ENCODE measurements at places on chromosomes 1 and 21. TPM values are rescaled to one million over a fixed set of nuclear protein-coding genes. Genes with fewer than 3 reads are reported as not detected.

DNA sequence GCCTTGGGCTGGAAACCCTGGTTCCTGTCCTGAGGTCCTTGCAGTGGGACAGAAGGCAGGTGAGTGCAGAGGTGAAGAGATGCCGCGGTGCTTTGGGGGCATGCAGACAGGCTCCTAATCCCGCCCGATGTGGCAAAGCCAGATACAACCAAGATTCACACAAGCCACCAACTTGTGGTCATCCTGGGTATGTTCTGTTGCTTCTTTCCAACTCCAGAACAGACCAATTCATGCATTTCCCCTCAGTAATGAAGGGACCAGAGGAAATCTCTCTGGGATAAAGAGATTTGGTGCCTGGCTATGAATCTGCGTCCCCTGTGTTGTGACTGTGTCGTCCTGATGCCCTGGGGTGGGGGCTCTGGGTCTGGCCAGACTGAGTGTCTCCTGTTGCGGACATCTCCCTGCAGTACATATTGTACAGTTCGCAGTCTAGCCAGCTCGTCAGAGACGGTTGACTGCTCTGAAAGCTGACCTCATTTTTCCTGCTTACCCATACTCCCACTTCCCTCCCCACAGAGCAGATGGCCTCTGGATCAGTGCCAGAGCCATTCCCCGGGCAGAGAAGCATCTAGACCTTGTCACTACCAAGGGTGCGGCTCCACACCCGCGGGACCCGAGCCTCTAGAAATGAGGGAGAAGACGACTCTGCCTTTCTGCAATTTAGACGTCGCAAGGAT lies 216.3 kb downstream of the KIF26B start:
- DNase-seq = no peak

CD1B gene
- not detected for polyA plus RNA-seq

GRCh38 chr1:21287905-21288514 lies 2.3 kb downstream of the ECE1 start:
- DNase-seq = no peak

FAM177B gene
- not detected for polyA plus RNA-seq

MEGF6 gene
- polyA plus RNA-seq = not detected

DNA sequence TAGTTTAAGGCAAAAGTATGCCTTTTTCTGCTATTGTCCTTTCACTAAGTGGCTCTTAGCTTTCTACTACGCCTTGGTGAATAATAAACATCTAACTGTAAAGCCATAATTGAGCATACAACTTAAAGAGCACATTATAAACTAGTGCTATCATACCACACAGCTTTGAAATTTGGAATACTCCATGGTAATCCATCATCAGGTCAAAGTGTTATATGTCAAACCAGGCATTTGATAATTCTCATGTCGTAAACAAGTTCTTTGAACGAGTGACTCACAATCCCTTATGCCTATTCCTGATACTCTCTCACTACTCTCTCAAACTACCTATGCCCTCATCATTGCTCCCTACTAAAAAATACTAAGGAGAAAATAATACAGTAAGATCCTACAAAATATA lies 60.3 kb upstream of the FMN2 start:
- DNase-seq = no peak

DNA sequence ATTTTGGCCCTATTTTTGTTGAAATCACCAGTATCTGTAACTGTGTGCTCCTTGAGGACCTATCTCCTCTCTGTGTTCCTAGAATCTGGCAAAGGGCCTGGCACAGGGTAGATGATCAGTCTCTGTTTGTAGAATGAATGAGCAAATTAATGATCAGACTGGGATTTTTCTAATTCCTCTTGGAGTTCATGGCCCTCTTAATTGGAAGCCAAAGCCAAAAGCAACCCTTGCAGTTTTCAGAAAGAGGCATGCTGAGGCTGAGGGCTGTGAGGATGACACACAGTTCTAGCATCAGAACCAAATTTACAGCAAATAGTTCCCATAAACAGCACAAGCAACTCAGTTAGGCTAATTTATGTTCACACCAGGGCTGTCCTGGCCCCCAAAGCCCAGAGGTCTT lies 111.1 kb upstream of the BEND5 start:
- DNase-seq = no peak

DNA sequence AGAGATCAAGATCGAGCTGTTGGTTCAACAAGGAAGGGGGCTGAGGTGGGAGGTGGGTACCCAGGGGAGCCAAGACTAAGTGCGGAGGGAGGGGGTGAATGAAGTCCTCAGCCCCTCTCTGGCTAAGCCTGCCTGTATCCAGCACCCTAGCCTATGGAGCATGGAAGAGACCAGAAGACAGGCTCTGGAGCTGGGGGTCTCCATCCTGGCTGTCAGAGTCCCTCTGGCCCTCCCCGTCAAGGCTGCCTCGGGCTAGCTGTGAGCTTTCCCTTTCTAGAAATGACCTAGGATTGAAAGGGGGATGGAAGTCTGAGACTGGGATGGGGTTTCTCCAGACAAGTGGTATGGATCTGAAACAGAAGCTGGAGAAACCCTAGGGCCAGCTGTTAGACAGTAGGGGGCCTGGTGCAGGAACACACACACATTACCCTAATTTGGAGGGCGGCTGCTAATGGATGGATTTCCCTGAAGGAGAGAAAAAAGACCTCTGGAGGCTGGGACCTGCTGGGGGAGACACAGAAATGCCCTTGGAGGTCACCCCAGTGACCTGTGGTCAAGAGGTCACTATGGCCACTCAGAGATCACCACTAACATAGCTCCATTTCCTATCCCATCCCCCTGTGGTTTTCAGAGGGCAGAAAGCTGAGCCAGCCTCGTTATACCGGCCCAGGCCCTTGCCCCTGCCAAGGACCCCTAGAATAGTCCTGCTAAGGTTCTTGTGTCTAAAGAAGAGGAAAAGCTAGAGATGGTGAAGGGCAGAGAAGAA lies 107.8 kb downstream of the TMEM53 start:
- no peak for DNase-seq

DNA sequence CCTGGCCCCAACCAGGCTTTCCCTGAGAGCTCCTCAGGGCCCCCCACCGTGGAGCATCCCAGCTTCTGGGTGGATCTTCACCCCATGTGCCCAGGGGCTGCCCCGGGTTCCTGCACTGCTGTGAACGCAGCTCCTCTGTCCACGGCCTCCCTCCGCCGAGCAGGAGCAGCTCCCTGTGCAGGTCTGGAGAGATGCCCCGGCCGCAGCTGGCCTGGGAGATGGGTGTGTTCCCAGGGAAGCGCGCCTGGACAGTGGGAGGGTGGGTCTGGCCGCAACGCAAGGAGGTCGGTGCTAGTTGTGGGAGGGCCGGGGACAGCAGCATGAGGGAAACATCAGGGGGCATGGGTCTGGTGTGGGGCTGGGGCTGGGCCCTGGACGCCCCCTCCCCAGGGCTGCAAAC lies 71.3 kb downstream of the MORN1 start:
- DNase-seq = no peak

DNA sequence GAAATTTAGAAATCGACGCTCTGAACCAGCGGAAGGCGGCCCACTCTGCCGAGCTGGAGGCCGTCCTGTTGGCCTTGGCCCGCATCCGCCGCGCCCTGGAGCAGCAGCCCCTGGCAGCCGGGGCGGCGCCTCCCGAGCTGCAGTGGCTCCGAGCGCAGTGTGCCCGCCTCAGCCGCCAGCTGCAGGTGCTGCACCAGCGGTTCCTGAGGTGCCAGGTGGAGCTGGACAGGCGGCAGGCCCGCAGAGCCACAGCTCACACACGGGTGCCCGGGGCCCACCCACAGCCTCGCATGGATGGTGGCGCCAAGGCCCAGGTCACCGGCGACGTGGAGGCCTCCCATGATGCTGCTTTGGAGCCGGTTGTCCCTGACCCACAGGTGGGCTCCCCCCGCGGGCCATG lies 47.0 kb upstream of the DIP2A start:
- DNase-seq = no peak

F13B gene
- not detected for polyA plus RNA-seq

- DNase-seq = no peak
Observed at GRCh38 chr1:87894062-87894461, 565.4 kb downstream of the LMO4 start.

DNA sequence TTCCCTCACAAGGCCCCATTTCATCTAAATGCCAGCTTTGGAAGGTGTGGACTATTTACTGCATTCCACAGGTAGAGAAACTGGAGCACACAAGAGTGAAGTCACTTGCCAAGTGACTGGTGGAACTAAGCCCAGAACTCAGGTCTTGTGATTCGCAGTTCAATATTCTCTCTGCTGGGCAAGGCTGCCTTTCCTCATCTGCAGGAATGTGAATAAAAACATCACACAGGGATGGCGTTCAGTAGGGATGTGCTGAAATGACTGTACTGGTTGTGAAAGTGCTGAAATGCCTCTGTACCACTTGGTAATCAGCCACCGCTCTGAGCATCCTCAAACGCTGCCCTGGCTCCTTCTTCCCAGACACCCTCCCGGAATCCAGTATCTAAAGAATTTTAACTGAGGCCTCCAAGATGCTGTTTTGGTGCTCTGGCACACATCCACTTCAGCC lies 145.6 kb downstream of the HIVEP3 start:
- no peak for DNase-seq

- DNase-seq = no peak
Observed at GRCh38 chr21:45525910-45526306, 16.3 kb downstream of the SLC19A1 start.

DNA sequence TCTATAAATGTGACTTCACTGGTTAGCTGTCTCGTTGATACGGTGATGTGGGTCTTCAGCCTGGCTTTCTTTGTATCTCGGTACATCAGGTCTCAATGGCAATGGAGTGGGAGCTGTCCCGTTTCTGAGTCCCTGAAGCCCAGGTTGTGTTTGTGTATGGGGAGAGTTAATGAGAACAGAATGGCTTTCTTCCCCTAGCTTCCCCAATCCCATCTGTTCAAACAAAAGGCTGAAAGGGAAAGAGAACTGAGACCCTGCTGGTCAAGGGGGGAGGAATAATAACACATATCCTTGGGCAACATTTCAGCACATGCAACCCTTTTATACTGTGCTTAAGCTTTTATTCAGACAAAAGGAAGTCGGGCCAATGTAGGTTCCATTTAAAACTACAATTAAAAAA lies 28.4 kb upstream of the CASQ2 start:
- DNase-seq = no peak

DNA sequence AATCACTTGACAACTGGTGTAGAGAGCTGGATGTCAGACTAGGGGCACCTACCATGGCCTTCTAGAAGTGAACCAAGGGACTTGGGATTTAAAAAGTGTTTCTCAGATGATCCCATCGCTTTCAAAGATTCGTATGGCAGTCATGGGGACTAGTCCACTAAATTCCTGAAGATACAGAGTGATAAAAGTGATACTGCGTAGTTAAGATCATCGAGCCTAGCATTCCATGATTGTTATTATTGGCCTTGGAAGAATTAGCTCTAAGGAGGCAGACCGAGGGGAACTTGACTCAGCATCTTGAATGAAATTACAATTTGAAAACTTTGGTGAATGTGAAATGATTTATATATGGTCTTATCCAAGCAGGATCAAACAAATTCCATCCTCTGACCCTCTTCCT lies 1.3 kb upstream of the CHIA start:
- DNase-seq = no peak

DNA sequence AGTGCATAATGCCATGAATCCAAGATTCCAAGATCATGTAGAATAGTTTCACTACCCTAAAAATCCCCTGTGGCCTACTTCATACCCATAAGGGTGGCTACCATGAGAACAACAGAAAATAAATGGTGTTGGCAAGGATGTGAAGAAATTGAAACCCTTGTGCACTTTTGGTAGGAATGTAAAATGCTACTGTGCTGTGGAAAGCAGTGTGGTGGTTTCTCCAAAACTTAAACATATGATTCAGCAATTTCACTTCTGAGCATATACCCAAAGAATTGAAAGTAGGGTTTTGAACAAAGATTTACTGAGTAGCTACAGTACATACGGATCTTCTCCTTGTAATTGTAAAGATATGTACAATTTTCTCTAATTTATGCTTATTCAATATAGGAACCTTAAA lies 16.0 kb downstream of the FNBP1L start:
- DNase-seq = no peak

MAP3K7CL gene
- 5.8 TPM for polyA plus RNA-seq

DNA sequence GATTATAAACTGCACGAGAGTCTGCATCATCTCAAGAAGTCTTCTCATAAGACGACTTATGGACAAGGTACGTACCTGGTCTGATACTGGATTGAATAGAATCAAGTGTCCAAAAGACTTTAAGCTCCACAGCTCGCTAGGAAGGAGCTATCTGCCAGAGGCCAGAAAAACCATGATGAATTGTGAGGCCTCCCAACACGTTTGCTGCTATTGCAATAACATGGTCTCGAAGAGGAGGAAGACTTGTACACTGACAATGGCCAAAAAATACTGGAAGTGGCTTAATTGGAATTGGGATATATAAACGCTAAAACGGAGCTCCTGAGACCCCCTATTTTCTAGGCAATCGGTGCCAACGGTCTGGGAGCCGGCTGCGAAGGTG lies 534 bp downstream of the DNAJC28 start:
- no peak for DNase-seq

CD84 gene
- 7.5 TPM for polyA plus RNA-seq

- no peak for DNase-seq
Observed at GRCh38 chr1:202658769-202659168, 51.5 kb downstream of the SYT2 start.

DNA sequence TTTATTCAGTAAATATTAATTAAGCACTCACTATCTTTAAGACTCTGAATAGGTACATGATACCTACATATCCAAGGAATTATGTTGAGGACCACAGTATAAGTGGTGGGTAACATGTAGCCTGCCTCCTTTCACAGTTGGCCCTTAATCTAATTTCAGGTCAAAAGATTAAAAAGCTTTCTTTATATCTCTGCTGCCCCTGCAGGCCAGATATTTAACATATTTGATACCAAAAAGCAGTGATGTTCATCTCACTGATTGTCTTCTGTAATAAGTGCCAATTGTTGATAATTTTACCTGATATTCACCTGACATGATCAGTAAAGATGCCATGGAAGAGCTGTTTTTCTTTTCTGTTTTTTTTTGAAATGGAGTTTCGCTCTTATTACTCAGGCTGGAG lies 36.5 kb downstream of the RLF start:
- no peak for DNase-seq

DNA sequence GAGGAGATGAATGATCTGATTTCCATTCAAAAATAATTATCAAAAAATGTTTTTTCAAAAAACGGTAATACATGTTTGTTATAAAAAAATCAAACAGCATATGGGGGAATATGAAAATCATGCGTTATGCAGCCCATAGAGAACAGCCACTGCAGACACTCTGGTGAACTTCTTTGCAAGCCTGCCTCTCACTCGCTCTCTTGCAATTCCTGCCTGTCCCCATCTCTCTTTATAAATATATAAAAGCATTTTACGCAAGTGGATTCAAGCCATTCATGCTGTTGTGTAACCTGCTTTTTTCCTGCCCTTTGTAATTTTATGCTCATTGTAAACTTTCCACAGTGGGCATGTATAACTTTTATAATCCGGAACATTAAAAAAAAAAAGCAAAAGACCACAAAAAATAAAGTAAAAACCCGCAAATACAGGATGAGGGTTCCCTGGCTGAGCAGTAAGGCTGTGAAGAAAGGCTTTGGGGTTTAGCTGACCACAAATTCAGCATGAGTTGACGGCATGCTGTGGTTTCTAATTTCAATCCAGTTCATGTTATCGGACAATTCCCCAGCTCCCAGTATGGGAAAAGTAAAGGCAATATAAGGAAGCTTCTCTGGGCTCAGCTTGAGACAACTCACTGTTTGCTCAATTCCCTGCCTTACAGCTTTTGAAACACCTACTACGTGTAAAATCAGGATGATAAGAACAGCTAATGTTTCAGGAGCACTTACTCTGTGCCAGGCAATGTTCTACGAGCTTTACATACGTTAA lies 52.8 kb upstream of the ZBTB40 start:
- no peak for DNase-seq
